ENCODE measurements at places on chromosomes 12 and 14. TPM values are rescaled to one million over a fixed set of nuclear protein-coding genes. Genes with fewer than 3 reads are reported as not detected.

DNA sequence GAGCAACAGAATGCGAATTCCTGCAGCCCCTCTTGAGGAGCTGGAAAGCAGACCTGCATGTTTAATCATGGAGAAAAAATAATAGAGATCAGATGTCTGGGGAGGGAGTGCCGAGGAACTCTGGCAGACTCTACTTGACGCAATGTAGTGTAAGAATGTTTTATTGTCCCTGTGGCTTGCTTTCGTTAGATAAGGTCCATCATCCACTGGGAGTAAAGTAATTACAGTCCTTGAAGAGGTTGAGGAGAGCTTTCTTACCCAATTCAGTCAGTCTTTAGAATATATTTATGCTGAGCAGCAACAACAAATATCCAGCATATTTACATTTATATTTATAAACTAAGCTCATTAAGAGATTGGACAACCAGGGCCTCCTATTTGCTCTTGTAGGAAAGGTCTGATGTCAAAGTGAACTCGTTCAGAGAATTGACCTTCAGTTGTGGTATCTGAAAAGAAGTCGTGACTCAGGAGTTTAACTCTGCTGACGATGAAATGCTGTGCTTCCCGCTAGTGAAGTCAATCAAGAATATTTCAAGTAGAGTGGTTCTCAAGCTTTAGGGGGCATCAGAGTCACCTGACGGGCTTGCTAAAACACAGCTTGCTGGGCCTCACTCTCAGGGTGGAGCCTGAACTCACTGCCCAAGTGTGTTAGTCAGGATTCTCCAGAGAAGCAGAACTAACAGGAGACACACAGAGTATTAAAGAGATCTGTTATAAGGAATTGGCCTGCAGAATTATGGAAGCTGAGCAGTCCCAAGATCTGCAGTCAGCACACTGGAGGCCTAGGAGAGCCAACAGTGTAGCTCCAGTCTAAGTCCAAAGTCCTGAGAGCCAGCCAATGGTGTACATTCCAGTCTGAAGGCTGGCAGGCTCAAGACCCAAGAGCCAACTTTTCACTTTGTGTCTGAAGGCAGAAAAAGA lies 139.3 kb upstream of the LMNTD1 start:
- no peaks in the 10 kb centered on the region for H3K4me1 ChIP-seq
- DNase-seq = no peak
- no peak overlapping the region for H3K27ac ChIP-seq
- no peaks in the 10 kb centered on the region for H3K36me3 ChIP-seq
- H3K4me3 ChIP-seq = no peak overlapping the region

GRCh38 chr14:99136047-99136400 lies 136.0 kb downstream of the BCL11B start:
- no peaks in the 10 kb centered on the region for H3K36me3 ChIP-seq
- H3K27me3 ChIP-seq = no peaks in the 10 kb centered on the region
- H3K27ac ChIP-seq = no peak overlapping the region

DNA sequence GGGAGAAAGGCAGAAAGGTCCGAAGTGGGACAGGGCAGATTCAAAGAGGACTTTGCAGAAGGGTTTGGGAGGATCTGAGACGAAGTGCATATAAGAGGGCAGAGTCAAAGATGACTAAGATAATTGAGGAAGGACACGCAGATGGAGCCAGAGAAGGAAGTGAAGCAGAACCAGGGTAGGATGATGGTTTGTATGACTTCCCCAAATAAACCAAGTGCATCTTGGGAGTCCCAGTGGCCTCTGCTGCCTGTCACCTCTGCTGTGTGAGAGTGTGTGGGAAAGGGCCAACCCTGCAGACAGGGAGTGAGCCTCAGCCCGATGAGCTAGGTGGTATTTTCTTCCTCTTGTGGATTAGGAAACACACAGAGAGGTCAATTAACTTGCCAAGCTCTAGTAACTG lies 36.8 kb downstream of the FLVCR2 start:
- no peak for DNase-seq
- H3K27me3 ChIP-seq = no peaks in the 10 kb centered on the region
- no peaks in the 10 kb centered on the region for H3K36me3 ChIP-seq
- H3K4me3 ChIP-seq = no peak overlapping the region
- H3K4me1 ChIP-seq = peaks cover 12% of the 10 kb centered on the region
- no peak overlapping the region for H3K27ac ChIP-seq

GRCh38 chr14:94412671-94413638 lies 24.6 kb upstream of the SERPINA1 start:
- peaks cover 6% of the 10 kb centered on the region for H3K36me3 ChIP-seq
- DNase-seq = no peak
- peaks cover 22% of the 10 kb centered on the region for H3K27me3 ChIP-seq

DNA sequence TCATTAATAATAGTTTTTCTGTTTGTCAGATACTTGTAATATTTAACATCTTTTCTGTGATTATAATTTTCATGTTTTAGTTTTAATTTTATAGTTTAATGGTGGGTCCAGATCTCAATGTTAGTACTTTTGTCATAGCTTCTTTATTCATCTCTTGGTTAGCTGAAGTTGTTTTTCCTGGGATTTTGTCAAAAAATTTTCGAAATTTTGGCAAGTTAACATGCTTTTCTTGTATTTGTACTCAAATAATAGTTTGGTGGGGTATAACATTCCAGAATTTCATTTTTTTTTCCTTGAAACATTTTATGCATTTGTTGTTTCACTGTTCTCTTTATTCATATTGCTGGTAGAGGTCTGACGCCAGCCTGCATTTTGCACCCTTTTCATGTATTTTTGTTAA lies 45.5 kb downstream of the KTN1 start:
- H3K27me3 ChIP-seq = no peaks in the 10 kb centered on the region
- no peak for DNase-seq
- no peak overlapping the region for H3K27ac ChIP-seq
- H3K36me3 ChIP-seq = peaks cover 36% of the 10 kb centered on the region
- peaks cover 16% of the 10 kb centered on the region for H3K4me1 ChIP-seq
- no peak overlapping the region for H3K4me3 ChIP-seq

Gene HOXC12
- not detected for total RNA-seq

Gene CABP1
- total RNA-seq = 0.24 TPM

Gene CCDC38
- 0.33 TPM for total RNA-seq

Gene C12orf50
- total RNA-seq = not detected

Gene NOC4L
- total RNA-seq = 28.0 TPM

Gene SYNDIG1L
- not detected for total RNA-seq

Gene TAS2R10
- 1.0 TPM for total RNA-seq

Gene KRT78
- total RNA-seq = not detected

Gene RPGRIP1
- not detected for total RNA-seq

All from natural killer cell treated with Interleukin-12 subunit alpha and Interleukin-12 subunit beta and Interleukin-15 and Interleukin-18, amount 100 ng/mL, for 72 hours (primary cell).